C1 segment of cervical spinal cord (tissue), 14 donors: ENCODE measurements at places on chromosomes 2 and 18.

DNA sequence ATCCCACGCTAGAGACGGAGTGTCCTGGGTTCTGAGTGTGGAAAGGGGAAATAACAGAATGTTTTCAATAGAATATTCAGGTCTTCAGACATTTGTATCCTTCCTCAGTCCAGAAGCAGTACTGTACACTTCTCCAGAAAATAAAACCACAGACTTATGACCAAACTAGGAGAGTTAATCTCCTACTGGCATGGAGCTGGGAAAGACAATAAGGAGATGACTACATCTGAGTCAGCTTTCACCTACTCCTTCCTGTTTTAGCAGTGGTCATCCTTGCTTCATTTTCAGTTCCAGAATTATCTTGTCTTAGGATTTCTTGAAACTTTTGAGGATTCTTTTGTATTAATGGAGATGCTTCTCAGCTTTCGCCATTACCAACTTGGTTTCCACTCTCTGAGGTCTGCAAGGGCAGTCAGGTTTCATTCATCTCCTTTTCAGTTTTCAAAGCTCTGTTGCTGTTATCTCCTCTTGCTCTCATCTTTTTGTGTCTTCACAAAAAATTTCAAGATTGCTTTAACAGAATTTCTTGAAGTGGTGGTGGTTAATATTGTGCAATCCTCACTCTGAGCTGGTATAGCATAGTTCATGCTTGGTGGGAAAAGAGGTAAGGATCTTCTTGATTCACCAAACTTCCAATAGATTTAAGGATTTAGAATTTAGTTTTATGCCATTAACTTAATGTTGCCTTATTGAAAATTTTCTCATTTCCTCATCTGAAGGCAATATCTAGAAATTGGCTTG is 23.7 kb upstream of the NR4A2 start:
- DNase-seq: no peak

DNA sequence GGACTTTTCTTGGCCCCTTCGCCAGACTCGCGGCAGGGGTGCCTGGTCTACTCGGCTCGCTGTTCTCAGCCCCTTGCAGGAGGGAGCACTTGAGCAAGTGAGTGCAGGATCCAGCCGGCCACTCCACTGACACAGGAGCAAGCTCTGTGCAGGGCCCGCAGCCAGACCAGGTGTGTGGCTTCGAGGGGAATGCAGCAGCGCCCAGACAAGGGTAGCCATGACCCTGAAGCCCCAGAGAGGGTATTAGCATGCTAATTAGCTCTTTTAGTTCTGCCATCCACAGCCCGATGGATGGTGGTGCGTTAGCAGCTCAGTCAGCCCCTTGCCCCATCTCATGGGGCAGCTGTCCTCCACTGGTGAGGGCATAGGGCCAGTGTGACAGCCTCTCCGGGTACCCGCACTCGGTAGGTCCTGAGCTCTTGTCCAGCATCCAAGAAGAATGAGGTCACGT is 103.2 kb upstream of the HS6ST1 start:
- DNase-seq: no peak

- DNase-seq: no peak
These were observed 231.1 kb upstream of the HS6ST1 start for GRCh38 chr2:128549646-128550260.

- DNase-seq: no peak
These were observed 38.5 kb downstream of the ANO7 start for GRCh38 chr2:241226723-241227572.

DNA sequence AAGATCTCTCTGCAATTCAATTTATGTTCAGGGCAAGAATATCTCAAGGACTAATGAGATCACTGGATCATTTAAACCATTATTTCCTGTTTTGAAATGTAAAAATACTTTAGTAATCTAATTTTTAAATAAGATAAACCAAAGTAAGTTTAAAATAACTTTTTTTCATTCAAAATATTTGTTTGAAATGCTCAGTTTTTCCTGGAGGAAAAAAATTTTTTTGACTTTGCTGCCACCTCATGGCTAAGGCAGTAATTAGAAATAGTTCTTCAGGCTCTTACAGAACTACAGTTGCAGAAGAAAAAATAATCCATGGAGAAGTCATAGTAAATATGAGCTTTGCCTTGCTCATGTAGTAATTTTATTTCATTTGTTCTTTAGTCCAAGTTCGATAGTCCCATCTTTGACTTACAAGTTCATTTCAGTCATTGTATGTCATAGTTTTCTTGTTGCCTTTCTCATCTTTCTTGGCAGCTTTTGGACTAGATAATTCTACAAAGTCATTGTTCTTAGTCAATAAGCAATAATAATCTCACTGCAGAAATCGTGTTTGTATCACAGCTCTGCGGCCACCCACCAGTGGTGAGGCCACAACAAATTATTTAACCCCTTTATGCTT is 127.4 kb downstream of the DPP4 start:
- no peak for DNase-seq

DNA sequence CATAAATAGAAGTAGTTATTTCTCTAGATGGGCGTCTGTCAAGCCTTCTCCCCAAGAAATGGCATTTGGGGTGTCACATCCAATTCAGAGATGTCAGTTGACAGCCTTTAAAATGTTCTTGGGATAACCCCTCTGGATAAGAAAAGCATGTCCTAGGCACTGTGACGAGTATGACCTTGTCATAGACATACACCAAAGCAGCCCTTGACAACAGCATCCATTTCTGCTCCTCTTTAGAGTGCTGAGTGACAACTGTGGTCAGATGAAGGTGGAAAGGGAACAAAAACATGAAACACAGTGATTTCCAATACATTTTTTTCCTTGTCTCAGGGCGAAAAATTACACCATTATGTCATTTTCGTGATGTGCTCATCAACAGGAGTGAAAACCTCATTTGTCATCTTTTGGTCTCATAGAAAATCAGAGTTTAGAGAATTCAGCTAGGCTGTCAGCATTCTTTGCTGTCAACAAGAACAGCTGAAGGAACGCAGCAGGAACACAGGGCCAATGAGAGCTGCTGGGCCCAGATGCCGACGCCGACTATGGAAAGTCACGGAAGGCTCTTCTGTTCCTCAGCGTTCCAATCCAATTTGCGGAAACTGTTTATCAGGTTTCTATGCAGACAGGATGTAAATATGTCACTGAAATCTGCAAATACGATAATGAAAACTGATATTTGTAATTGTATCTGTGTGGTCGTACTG is 193.2 kb downstream of the ICOS start:
- DNase-seq: no peak

GRCh38 chr2:240255811-240256703 is 115.6 kb upstream of the OTOS start:
- DNase-seq: no peak

GRCh38 chr18:5447442-5447841 is 96.4 kb downstream of the EPB41L3 start:
- no peak for DNase-seq

GRCh38 chr18:35289293-35289692 is 736 bp downstream of the ZSCAN30 start:
- no peak for DNase-seq

DNA sequence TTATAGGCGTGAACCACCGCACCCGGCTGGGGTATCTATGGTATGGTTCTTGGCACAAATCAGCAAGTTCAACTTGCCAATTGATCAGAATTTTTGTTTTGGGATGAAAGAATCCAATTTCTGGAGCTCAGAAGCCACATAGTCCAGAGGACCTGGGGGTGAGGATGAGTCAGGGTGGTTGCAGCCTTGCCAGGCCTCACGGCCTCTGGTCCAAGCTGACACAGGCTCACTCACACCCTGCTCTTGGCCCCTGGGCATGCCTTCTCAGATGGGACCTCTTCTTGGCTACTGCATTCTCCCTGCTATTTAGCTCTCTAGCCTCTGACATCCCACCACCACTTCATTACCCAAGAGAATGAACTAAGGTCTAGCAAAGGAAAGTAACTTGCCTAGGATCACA is 16.3 kb downstream of the CAPG start:
- DNase-seq: no peak

- no peak for DNase-seq
These were observed 72.3 kb downstream of the SH3YL1 start for GRCh38 chr2:191311-192190.

GRCh38 chr2:138365581-138365980 is 136.0 kb upstream of the SPOPL start:
- DNase-seq: no peak

DNA sequence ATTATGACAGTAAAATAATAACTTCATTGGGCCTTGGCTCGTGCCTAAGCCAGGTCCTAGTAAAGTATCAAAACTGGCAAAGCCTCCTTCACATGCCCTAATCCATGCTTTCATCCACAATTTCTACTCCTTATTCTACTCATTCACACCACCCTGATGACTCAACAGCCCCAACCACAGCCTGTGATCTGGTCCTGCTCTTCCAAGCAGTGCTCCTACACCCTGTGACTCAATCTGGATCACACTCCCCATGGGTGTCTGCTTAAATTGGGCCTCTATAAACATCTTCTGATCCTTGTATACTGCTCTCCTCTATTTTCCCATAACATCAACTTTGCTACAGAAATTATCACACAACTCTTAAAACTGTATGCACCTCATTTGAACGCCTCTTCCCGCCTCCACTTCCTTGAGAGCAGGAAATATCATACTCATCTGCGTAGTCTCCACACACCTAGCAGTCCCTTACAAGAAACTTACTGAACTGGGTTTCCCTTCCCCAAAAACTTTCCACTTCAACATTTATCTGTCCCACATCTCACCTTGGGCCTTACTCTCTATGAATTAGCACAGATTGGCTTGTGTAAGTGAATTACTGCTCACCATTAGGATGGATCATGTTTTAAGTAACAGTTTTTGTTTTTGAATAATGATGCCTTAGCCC is 15.9 kb downstream of the GTF3C3 start:
- no peak for DNase-seq

- DNase-seq: no peak
These were observed 37.7 kb upstream of the FSIP2 start for GRCh38 chr2:185700883-185701282.

GRCh38 chr2:127254386-127254981 is 34.4 kb upstream of the CYP27C1 start:
- DNase-seq: no peak

GRCh38 chr2:219418155-219419011 is at the start of gene DES:
Gene DES, plus strand, starts transcription at chr2:219418377. Its CDS starts 86 bp downstream, at chr2:219418463.
- no peak for DNase-seq

DNA sequence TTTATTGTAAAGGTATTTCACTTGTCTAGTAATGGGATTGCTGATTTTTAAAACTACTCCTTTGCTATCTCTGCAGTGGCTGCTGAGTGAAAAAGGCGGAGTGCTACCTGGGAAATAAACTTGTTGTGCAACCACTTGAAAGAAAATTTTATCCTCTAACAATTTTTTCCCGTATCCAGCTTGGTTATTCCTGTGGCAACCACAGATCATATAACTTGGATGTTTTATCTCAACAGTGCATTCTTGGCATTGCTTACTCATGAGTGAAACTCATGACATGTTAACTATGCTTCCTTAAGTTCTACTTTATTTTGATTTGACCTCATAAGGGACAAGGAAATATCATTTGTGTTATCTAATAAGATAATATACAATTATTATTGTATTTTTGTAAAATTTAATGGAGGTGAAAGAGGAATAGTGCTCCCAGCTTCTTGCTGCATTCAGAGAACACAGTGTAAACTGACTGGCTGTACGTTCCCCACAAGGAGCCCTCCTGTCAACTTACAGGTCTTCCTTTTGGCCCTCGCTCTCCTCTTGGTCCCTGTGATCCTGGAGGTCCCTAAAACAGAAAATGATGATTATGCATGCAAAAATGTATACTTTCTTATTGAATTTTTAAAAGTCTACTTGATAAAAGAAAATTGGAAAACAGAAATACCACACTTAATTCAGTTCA is 82.7 kb downstream of the COL5A2 start:
- DNase-seq: no peak

GRCh38 chr2:111028720-111029119 is 92.0 kb upstream of the BCL2L11 start:
- no peak for DNase-seq

DNA sequence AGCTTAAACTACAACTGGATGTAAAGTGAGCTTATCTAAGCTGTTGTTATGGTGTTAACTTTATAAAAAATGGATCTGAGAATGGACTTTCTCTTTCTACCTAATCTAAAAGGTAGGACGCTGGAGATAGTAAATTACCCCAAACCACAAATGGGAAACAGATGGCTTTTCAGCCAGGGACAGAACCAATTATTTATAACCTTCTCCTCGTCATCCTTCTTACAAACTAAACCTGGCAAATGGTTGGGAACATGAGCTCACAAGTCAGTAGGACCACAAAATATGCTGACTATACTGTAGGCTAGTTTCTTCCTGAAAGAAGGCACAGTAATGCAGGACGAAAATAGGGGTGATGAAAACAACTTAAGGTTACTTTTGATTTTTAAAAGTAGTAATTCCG is 32.7 kb upstream of the ZDBF2 start:
- no peak for DNase-seq

- no peak for DNase-seq
These were observed 22.8 kb downstream of the ASAP2 start for GRCh38 chr2:9229470-9229820.

DNA sequence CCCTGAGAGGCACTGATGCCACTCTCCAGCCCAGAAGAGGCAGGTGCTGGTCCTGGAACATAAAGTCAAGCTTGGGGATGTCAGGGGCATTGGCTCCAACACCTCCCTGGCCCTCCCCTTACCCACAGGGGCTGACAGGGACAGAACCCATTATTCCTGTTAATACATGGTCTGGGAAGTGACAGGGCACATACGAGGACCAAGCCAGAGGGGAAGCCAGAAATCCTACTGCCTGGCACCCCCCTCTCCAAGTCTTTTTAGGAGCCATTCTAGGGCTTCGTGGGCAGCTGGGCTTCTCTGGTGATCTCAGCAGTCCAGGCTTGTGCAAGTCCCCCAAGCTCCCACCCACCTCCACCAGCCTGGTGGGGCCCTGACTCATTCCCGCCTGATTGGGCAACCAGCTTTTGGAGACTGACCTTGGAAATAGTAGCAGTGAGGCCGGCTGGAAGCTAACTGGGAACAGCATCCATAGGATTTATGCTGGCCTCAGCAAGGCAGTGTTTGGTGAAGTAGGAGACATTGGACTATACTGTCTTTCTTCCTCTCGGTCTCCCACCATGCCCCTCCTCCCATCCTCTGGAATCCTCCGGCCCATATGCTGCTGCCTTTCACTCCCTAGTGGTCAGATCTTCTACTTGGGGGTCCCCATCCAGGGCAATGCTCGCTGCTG is 86.4 kb upstream of the HK2 start:
- no peak for DNase-seq

DNA sequence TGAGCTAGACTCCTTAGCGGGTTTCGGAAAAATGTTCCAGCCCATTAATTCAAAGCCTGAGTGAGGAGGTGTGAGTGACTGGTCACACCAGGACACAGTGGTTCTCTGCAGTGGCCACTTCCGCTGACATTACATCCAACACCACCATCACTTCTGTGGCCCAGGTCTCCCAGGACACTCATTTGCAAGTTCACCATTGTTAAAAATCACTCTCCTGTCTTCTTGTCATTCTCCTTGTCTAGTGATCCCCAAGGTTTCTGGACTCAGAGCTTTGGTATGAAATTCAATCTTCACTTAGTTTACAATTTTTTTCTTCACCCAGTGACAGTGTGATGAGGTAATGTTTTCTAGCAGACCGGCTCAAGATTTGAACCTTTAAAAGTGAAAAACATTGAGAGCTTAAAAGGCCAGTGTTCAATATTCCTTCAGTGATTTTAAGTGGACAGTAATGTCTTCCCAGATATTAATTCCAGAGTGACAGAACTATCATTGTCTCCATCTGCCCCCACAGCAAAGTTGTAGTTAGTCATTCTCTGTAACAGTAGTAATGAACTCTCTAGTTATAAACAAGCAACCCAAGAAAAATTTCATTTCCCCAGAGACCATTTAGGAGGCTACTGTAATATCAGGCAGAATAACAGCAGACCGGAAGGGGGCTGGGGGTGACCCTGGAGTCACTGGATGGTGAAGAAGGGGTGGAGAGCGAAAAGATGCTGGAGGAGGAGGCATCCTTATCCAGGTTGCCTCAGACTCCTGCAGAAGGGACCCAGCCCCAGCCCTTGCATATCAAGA is 164.9 kb downstream of the GFPT1 start:
- no peak for DNase-seq
